Neuronal stem cell (in vitro differentiated cells): ENCODE measurements at places on chromosomes 3 and 15.

DNA sequence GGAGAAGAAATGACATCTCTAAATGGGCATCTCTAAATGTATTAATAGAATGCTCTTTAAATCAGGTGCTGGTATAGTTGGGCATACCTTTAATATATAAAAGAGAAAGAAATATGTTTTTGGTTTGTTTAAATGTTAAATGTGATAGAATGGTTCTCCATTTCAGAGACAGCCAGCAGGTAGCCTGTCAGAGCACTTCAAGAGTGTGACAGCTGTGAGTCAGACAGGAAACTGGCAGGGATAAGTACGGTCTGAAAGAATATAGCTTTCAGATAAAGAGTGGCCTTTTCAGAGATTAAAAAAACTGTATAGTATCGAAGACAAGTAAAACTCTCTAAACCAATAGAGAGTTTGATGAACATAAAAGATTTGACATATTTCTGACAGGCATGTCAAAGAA lies 654.1 kb downstream of the IGSF11 start:
- no peak for DNase-seq

- no peak for DNase-seq
Observed at GRCh38 chr15:77186594-77187011, 115.7 kb upstream of the TSPAN3 start.

- no peak for DNase-seq
Observed at GRCh38 chr3:62142331-62143085, 230.8 kb downstream of the FEZF2 start.

- no peak for DNase-seq
Observed at GRCh38 chr3:107651782-107652181, 129.0 kb downstream of the BBX start.

GRCh38 chr3:138781012-138781470 lies 53.7 kb downstream of the PIK3CB start:
- DNase-seq = no peak

- DNase-seq = no peak
Observed at GRCh38 chr3:53350652-53351051, 3.3 kb upstream of the DCP1A start.

GRCh38 chr15:74604983-74605794 lies 10.4 kb upstream of the CLK3 start:
- DNase-seq = no peak

DNA sequence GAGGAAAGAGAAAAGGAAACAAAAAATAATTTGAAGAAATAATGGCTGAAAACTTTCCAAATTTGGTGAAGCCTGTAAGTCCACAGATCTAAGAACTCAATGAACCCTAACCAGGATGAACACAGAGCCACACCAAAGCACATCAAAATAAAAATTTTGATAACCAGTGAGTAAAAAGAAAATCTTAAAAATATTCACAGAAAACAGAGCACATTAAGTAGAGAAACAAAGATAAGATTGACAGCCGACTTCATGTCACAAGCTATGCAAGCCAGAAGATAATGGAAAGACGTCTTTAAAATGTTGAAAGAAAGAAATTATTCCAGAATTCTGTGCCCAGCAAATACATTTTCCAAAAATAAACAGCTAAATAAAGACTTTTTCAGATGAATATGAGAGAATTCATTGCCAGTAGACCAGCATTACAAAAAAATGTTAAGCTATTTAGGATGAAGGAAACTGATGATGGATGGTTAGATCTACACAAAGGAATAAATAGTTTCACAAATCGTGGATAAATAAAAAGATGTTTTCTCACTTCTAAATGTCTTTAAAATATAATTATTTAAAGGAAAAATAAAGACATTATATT lies 140.2 kb upstream of the SKOR1 start:
- DNase-seq = peak; percentile 44

DNA sequence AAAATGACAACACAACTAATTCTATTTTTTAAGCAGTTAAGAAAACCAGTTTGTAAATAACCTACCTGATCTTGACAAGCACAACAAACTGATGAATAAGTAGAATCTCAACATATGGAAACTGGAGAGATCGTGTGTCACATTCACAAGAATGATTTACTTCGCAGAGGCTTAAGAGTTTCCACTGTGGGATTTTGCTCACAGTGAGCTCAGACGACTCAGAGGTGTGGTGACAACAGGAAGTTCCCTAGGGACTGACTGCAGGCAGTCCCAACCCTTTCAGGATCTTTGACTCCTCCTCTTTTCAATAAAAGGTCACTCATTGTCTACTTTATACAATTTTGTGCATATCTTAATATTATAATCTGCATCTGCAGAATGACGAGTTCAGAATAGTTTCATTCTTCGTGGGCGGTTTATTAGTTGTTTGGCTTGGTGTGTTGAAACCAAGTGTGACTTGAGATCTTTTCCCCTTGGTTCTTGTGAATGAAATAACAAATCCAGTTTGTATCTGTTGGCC lies at the start of gene LIPH:
TSS of gene LIPH (minus strand) at position 231 of the 520 bp plus-strand sequence. CDS start at position 114, 117 bp downstream.
- no peak for DNase-seq

GRCh38 chr3:103511891-103512290 lies 1077.1 kb downstream of the ZPLD1 start:
- no peak for DNase-seq

GRCh38 chr15:29208352-29208751 lies 61.3 kb downstream of the NSMCE3 start:
- no peak for DNase-seq

- no peak for DNase-seq
Observed at GRCh38 chr3:43854283-43854682, 163.5 kb downstream of the ABHD5 start.

GRCh38 chr15:73239564-73240215 lies 129.1 kb downstream of the HCN4 start:
- DNase-seq = no peak

- DNase-seq = no peak
Observed at GRCh38 chr15:90838544-90838943, 29.8 kb upstream of the FURIN start.

DNA sequence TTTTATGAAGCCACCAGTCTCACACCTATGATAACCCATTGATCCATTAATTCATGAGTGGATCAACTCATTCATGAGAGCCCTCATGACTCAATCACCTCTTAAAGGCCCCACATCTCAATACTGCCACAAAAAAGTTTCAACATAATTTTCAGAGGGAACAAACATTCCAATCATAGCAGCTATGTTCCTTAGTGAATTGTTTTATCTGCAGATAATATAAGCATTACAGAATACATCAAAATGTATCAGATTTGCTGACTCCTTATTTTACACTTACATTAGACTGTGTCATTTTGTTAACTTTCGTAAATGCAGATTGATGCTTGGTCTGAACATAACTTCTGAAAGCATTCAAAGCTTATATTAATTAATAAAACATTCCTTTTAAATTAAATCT lies 155.3 kb upstream of the MBNL1 start:
- DNase-seq = no peak

GRCh38 chr3:178304758-178305467 lies 231.3 kb upstream of the KCNMB2 start:
- no peak for DNase-seq

DNA sequence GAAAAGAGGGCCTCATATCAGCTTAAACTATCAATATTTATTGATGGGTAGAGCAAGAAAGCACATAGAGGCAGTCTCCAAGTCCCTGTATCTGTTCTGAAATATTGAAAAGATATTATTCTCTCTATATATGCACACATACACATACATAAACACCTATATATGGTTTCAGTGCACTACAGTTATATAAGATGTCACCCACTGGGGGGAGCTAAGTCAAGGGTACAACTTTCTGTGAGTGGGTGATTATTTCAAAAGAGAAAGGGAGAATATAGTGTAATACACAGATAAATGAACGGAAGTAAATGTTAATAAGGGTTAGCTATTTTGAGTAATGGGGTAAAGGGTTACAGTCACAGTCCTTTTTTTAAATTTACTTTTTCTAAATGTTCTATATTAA lies 8.8 kb downstream of the SNTN start:
- no peak for DNase-seq
